Stimulated activated CD4-positive, alpha-beta T cell treated with anti-CD3 and anti-CD28 coated beads, Interleukin-12 subunit alpha, Interleukin-12 subunit beta, amount 100 ng/mL, for 24 hours (primary cell): ENCODE measurements at places on chromosomes 16 and 17.
A peak's percentile ranks its signal among the peaks of the same experiment; 100 is the strongest.

- no peak for DNase-seq
Observed at GRCh38 chr17:38361694-38362465, 10.2 kb downstream of the SOCS7 start.

GRCh38 chr17:34401165-34401564 lies 38.1 kb upstream of the CCL1 start:
- no peak for DNase-seq

DNA sequence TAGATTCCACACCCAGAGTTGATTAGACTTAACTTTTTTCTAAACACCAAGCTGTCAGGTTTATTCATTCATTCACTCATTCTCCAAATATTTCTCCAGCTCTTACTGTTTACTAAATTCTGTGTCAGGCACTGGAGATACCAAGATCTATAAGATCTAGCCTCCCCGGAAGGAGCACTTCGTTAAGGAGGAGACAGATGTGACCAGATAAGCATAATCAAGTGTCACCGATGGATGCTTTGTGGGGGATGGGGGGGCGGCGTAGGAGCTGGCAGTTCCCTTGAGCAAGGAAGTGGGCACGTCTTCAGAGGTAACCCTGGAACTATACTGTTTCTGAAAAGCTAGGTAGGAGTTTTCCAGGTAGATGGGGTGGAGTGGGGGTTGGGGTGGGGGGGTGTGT lies 3.8 kb upstream of the RPL26 start:
- no peak for DNase-seq

- no peak for DNase-seq
Observed at GRCh38 chr16:4556112-4556511, at the start of gene C16orf96. C16orf96 (plus strand) TSS chr16:4556340; CDS start chr16:4556490, 150 bp downstream.

- DNase-seq = peak; percentile 72
Observed at GRCh38 chr17:80855948-80856862, 135.4 kb upstream of the CHMP6 start.

- DNase-seq = peak; percentile 60
Observed at GRCh38 chr17:17356149-17356930, 53.2 kb downstream of the NT5M start.

DNA sequence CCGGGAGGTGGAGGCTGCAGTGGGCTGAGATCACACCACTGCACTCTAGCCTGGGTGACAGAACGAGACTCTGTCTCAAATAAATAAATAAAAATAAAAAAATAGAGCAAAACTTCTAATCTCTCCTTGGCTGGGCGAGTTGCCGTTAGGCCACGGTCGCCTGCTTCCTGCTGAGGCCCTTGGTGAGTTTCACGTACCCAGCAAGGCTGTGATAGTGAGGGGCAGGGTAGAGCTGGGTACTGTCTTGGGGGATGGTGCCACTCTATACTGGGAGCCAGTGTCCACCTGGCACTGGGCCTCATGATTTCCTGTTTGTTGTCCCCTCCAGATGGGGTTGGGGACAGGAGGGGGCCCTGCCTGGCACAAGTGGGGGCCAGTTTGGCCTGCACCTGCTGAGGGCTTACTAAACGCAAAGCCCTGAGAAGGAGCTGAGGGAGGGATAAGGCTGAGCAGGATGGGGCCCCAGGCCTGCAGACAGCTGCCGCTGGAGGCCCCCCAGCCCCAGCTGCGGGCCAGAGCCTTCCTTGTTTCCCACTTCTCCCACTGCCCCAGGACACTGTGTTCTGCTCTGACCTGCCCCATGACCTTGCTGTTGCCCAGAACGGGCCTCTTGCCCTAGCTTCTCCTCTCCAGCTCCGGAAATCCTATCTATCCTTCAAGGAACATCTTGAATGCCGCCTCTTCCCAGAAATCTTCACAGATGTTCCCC lies 25.4 kb downstream of the GJD3 start:
- no peak for DNase-seq

GRCh38 chr17:17742133-17742621 lies 60.9 kb downstream of the RAI1 start:
- no peak for DNase-seq

DNA sequence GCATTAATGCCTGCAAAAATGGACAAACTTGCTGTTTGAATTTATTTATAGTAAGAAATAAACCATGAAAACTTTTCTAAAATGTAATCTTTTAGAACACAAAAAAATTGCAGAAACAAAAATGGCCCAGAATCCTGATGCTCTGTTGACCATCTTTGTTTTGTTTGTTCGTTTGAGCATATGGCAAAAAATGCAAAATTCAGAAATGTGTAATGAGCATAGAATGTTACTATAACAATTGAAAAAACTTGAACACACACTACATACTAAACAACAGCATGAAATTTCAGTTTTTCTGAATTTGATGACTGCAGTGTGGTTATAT lies 1.1 kb upstream of the KPNA2 start:
- no peak for DNase-seq

GRCh38 chr16:76297941-76298340 lies 20.7 kb downstream of the CNTNAP4 start:
- no peak for DNase-seq

DNA sequence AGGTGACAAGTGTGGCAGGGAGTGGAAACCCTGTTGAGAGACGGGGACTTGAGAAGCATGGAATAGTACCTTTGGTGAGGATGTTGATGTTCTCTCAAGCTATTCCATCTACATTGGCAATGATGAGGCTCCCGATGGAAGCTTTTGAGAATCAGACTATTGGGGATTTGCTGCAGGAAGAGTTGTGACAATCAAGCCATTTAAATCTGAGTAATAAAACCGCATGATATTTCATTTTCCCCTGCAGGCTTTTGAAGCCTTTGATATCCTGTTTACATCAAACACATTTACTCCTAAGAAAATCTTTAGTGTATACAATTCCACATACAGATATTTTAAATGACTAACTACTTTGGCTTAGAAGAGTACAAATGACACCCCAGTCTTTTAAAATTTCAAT lies 49.0 kb upstream of the CRYM start:
- no peak for DNase-seq

DNA sequence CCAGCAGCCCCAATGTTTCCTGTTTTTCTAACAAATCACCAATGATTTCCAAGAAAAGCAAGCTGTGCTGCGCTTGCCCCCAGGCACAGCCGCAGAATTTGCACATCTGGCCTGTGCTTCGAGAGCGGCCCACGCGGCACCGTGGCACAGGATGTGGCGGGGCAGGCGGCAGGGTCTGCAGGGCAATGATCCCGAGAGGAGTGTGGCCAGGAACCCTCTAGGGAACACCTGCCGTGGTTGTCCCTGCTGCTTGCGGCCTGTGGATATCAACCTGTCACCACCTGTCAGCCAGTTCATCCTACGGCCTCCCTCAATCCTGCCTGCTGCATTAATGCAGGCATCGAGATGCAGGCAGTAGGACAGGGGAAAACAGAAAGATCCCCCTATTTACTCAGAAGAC lies 24.0 kb downstream of the PIK3R5 start:
- no peak for DNase-seq

DNA sequence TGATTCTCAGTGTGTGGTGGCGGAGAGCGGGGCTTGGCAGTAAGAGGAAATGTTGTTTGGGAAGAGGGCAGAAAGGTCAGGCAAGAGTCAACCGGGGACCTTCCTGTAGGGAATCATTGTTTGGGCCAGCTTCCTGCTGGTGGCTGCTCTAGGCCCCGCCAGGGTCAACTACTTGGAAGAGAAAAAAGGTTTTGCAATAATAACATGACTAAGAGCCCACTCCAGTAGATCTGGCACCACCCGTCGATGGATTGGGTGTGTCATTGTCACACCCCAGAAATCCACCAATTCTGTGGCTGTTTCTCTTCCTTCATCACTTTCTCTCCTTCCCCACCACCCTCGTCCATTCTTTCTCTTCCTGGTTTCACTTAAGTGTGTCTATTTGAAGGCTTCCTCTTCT lies 4.2 kb upstream of the KRT24 start:
- DNase-seq = no peak

- no peak for DNase-seq
Observed at GRCh38 chr16:58515871-58516767, 802 bp downstream of the SETD6 start.

DNA sequence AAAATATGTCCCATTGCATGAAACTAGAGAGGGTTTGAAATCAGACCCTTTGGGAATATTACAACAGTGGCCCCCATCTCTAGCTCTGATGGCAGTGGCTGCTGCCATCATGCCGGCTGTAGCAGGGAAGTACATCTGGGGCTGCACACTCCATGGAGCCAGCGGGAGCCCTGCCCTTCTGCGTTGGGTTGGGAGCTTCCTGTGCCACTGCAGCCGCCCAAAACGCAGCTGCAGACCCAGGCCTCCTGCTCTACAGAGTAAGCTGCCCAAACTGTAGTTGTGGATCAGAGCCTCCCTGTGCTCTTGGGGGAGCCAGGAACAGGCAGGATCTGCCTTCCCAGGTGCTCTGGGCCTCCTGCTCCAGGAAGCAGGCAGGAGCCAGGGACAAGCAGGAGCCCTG lies 450.0 kb downstream of the HS3ST3B1 start:
- no peak for DNase-seq

DNA sequence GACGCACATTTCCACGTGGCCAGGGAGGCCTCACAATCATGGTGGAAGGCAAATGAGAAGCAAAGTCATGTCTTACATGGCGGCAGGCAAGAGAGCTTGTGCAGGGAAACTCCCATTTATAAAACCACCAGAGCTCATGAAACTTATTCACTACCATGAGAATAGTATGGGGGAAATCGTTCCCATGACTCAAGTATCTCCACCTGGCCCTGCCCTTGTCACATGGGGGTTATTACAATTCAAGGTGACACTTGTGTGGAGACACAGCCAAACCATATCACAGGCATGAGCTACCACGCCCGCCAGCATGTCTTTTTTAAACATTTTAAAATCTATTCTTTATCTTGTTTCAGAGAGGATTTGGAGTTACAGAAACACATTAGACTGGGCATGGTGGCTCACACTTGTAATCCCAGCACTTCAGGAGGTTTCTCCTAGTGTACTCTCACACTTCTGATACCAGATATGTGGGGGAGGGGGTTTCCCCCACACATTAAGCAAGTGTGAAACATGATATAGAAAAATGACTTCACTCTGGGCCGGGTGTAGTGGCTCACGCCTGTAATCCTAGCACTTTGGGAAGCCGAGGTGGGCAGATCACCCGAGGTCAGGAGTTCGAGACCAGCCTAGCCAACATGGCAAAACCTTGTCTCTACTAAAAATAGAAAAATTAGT lies 5.6 kb upstream of the ATMIN start:
- DNase-seq = no peak

DNA sequence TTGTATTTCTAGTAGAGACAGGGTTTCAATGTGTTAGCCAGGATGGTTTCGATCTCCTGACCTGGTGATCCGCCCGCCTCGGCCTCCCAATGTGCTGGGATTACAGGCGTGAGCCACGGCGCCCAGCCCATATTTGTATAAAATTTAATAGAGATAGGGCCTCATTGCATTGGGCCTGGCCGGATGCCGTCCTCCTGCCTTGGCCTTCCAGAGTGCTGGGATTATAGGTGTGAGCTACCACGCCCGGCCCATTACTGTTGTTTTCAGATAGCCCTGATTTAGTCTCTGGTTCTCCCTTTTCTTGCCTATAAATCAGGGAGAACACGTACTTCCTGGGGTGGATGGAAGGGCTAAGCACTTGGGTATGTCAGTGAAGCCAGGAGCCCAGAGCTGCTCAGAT lies 3.5 kb downstream of the DEF8 start:
- DNase-seq = no peak

DNA sequence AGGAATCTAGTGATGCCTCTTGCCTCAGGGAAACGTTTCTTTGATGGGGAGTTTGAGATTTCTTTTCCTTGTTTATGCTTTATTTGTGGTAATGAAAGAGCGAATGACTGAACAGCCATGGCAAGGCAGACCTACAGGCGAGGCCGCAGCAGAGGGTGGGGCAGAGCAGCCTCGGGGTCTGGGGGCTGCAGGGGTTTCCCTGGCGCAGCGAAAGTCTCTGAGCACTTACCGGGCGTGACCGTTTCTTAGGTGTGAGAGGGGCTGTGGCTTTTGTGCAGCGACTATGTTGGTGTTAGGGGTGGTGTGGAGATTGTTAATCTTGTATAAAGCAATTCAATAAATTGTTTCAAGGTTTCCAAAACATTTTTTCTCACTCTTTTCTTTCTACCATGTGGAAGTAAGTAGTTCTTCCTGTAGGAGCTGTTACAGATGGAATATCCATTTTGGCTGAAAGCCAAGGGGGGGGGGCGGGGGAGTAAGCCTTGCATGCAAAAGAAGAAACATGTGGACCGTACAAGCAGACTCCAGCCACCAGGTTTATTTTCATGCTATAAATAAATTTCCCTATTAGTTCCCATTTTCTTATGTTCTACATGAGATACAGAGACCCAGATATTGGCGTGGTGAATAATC lies 34.8 kb downstream of the UBN1 start:
- no peak for DNase-seq

DNA sequence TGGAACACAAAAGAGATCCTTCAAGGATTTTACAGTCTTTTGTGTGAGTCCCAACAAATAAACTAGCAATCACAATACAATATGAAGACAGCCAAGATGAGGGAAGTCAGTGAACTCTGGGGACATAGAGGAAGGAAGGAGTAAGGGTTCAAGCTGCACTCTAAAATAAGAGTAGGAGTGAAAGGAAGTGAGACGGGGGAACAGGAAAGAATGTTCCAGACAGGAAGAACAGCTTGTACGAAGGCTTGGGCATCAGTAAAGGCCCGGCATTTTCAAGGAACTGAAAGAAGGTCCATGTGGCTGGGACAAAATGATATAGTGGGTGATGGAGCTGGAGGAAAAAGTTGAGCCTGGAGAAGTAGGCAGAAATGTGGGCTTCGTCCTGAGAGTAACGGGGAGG lies 4.5 kb downstream of the CCL17 start:
- no peak for DNase-seq

- no peak for DNase-seq
Observed at GRCh38 chr17:72238157-72238673, 117.4 kb downstream of the SOX9 start.

DNA sequence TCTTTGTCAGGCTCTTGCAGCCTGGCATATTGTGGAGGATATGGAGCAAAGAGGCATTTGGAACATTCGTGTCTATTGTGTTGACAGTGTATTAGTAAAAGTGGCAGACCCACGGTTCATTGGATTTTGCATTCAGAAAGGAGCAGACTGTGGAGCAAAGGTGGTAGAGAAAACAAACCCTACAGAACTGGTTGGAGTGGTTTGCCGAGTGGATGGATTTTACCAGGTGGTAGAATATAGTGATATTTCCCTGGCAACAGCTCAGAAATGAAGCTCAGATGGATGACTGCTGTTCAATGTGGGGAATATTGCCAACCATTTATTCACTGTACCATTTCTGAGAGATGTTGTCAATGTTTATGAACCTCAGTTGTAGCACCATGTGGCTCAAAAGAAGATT lies 44.5 kb downstream of the EFCAB13 start:
- no peak for DNase-seq

DNA sequence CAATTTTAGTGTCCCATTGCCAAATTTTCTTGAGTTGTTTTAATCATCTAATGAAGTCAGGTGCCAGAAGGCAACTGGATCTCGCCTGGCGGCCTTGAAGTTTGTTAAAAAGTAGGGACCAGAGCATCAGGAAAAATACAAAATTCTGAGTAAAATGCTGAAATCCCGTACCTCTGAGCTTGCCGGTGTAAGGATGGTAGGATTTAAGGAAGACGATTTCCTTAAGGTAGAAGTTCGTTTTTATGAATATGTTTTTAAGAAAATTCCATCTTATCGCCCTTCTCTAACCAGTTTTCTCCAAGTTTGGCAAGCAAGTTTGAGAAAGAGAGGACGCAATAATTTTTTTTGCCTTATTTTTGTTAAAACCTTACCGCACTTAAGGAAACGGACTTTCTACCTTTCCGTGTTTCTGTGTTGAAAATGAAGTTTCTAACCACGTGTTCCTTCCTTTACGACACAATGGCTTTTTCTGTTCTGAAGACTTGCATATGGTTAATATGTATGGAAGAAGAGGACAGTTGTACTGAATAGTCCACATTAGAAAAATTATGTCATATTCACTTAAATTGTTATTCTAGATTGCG lies 748 bp downstream of the ATF7IP2 start:
- no peak for DNase-seq

GRCh38 chr16:11949527-11949926 lies 7.7 kb upstream of the NPIPB2 start:
- no peak for DNase-seq
